ENCODE measurements at places on chromosomes 6 and 20.

DNA sequence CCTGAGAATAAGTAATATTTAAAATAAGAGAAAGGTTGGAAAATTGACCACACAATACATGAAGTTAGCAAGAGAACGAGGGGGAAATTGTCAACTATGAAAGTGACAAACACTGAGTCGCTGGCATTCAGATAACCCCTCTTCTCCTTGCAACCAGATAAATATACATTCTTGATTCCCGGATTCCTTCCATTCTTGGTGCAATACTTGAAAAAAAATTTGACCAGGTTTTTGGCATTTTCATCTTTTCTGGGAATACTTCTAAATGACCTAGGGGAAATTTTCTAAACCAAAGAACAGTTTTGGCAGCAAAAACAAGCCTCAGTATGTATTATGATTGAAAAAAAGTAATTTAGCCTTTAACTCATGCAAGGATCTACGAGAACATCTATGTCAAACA lies 164.0 kb downstream of the PDE7B start:
- DNase-seq = no peak

DNA sequence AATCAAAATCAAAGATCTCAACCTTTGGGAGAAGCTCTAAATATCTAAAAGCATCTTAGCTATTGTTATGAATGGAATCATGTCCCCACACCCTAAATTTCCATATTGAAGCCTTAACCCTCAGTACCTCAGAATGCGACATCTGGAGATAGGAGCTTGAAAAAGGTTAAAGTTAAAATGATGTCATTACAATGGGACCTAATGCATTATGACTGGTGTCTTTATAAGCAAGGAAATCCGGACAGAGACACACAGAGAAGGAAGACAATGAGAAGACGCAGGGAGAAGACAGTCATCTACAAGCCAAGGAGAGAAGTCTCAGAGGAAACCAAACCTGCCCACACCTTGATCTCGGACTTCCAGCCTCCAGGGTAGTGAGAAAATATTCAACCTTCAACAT lies 46.1 kb downstream of the KIF13A start:
- no peak for DNase-seq

DNA sequence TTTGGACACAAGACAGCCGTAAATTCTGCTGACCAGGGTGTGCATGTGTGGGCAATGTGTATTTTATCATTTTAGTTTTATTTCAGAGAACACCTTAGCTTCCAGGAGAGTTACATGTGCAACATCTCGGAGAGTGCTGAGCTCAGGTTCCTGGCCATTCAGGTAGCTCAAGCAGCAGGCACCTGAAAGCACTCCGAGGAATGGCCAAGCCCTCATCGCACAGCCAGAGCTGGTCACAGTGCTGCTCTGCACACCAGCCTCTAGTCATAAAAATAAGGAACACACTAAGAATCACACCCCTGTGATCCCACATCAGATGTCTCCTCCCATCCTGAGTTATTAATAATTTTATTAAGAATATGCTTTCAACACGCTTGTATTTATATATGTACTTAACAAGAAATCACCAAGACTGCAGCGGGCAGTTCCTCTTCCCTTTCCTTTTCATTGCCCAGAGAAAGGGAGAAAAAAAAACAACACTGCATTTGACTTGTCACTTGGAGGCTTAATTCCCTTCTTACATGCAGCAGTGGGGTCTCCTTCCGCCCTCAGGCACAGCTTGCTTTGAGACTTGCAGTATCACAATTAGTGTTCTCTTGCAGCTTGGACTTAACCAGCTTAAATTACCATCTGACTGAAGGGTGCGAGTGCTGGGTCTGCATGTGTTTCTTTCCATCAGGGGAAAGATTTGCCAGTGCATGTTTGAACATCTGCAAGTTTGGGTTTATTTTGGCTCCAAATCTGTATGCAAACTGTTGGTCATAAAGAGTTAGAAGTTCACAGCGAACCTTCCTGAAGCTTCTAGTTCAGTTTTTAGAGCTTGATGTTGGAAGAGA lies 36.0 kb upstream of the IRF4 start:
- no peak for DNase-seq

DNA sequence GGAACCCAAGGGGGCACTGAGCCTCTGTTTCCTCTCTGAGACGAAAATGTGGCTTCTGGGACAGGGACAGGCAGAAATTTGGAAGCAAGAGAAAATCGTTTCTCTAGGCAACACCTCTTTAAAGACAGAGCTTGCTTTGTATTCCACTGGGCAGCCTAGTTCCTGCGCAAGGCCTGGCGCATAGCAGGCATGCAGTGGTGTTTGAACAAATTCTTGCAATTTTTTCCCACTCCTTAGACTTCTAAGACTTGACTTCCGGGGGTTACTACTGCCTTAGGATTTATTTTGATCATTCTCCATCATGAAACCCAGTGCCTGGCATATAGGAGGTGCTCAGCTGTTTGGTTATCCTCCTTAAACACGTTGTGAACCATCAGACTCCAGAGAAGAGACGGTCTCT lies 249.0 kb upstream of the KCNG1 start:
- DNase-seq = no peak

DNA sequence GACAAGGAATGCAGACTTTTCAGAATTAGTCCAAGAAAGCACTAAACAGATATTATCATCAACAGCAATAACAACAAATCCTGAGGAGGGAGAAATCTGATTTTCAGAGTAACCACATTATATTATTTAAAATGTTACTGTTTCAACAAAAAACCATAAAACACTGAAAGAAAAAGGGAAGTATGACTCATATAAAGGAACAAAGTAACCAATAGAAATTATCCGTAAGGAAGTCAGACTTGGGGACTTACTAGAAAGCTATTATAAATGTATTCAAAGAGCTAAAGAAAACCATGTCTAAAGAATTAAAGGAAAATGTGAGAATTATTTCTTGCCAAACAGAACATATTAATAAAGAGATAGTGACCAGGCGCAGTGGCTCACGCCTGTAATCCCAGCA lies 98.1 kb downstream of the MYLK4 start:
- no peak for DNase-seq

GRCh38 chr20:36474563-36474962 lies 66.8 kb upstream of the MYL9 start:
- DNase-seq = no peak

GRCh38 chr20:62984666-62985443 lies 21.9 kb downstream of the BHLHE23 start:
- DNase-seq = no peak

GRCh38 chr6:95572098-95572497 lies 5.2 kb upstream of the MANEA start:
- no peak for DNase-seq

DNA sequence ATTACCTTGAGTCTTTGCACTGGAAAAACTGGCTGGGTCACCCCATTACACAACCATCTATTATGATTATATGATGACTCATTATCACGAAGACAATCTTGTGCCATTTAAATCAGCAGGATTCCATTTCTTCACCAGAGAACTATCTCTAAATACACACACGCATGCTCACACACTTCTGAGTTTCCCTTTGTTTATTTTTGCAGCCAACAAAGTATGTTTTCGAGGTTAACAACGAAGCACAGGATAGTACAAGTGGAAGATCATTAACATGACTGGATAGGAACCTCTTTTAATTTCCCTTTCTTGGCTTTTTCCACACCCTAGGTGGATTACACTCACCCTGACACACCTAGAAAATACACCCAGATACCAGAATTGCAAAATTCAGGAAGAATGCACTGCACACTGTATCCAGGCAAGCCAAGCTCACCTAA lies 18.9 kb downstream of the PERP start:
- no peak for DNase-seq

DNA sequence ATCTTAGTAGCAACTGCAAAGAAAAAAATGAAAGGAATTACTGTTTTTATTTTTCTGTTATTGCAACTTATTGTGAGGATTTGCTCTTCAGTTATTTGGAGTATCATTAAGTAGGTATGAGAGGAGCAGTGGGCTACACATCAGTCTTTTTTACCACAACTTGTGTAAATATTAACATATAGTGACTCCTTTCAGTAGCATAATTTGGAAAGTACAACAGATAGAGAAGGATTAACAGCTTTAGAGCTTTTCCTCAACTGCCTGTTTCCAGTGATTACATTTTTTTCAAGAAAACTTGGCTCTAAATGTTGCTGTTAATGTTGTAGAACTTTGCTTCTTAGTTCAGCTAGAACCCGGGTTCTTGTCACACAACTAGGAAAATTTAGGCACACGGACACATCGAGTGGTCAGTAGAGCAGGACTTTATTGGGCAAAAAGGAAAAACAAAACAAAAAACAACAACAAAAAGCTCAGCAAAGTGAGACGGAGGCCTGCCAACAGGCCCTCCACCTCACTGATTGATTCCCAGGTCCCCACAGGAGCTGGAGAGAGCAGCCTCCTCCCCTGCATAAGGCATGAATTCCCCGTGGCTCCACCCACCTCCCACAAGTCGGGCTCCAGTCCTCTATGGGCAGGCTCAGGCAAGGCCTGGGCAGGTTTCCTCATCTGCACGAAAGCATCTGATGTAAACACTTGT lies 75.1 kb downstream of the ADGRG6 start:
- DNase-seq = no peak

GRCh38 chr6:158068893-158069799 lies 87.5 kb downstream of the SYNJ2 start:
- no peak for DNase-seq

DNA sequence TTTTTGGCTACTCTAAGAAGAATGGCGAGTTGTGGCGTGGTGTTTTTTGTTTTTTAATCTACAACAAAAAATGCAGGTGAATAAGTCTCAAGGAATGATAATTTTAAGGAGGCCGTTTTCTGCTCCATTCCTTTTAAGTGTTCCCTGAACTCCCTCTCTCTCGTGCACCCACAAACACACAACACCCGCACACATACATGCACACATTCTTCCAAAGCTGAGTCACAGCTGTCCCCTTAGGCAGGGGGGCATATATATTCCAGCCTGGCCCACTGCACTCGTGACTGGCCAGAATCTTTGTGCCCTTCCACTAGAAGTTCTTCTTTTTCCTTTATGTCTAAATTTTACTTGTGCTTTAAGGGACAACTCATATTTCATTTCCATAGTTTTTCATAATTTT lies 405.7 kb downstream of the LMBRD1 start:
- no peak for DNase-seq

- DNase-seq = no peak
Measured at GRCh38 chr6:109580519-109580918, 97.5 kb upstream of the ZBTB24 start.

- no peak for DNase-seq
Measured at GRCh38 chr6:159602431-159603041, 90.5 kb downstream of the SOD2 start.

DNA sequence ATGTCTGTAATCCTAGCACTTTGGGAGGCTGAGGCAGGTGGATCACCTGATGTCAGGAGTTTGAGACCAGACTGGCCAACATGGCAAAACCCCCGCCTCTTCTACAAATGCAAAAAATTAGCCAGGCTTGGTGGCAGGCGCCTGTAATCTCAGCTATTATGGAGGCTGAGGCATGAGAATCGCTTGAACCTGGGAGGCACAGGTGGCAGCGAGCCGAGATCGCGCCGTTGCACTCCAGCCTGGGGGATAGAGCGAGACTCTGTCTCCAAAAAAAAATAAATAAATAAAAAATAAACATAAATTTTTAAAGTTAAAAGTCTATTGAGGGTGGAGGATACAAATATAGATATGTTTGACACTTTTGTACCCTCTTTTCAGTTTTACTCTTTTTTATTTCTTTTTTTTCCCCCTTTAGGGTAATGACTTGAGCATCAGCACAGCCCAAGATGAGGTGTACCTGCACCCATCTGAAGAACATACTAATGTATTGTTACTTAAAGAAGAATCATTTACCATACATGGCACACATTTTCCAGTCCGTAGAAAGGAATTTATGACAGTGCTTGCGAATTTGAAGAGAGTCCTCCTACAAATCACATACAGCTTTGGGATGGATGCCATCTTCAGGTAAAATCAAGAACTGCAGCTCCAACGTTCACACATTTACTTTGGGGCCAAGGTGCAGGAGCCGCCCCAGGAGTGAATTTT lies 368.9 kb downstream of the LAMA2 start:
- DNase-seq = peak; percentile 29

DNA sequence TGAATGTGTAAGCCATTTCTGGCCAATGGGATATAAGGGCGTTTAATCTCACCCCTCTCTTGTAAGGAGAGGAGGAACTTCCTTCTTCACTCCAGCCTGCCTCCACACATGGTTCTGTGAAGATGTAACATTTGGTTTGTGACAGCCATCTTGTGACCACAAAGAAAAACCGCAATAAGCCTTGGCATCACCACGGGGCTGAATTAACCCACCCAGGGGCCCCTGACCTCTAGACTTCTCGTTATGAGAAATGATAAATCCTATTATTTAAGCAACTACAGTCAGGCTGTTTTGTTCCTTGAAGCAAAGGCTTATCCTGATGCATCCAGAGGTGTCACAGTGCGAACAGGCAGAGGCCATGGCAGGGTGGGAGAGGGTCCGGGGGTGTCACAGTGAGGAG lies 139.7 kb downstream of the CDC5L start:
- DNase-seq = no peak

DNA sequence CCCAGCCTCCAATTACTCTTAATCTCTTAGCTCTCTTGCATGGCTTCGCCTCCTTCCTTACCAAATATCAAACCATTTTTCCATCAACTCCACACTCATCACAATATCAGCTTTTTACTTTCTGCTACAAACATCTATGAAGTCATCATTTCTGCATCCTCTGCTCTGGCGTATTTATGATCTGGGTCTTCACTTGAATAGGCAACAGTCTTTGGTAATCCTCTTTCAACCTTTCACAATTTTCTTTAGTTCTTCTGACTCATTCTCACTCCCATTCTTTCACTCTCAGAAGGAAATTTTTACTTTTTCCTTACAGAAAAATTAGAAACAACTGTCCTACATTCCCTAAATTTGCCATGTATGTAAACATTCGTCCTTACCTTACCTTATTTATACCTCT lies 522.4 kb downstream of the HDGFL1 start:
- no peak for DNase-seq

- peak; percentile 76 for DNase-seq
Measured at GRCh38 chr6:158644231-158645063, at the start of gene DYNLT1. Gene DYNLT1 (minus strand): TSS chr6:158644743. CDS start chr6:158644708, 35 bp downstream.

- no peak for DNase-seq
Measured at GRCh38 chr6:140001005-140001404, 626.6 kb upstream of the CITED2 start.

GRCh38 chr6:107125771-107126170 lies 10.5 kb upstream of the BEND3 start:
- no peak for DNase-seq

- no peak for DNase-seq
Measured at GRCh38 chr6:64782877-64783276, 924.1 kb downstream of the EYS start.

- DNase-seq = no peak
Measured at GRCh38 chr6:15150207-15150606, 95.7 kb upstream of the JARID2 start.

GRCh38 chr20:61531553-61532345 lies 279.7 kb downstream of the CDH4 start:
- DNase-seq = no peak

Measured in NCI-H2227 treated with DMSO at 0.1 percent for 48 hours (cell line).